Stimulated activated naive CD8-positive, alpha-beta T cell treated with anti-CD3 and anti-CD28 coated beads, Interleukin-15, Interleukin-2, amounts not matched to agents 100 U/mL and 50 U/mL, for 24 hours (primary cell): ENCODE measurements at places on chromosomes 7 and 10.

GRCh38 chr7:5687936-5688630 is 93.4 kb downstream of the RNF216 start:
- no peak for DNase-seq

DNA sequence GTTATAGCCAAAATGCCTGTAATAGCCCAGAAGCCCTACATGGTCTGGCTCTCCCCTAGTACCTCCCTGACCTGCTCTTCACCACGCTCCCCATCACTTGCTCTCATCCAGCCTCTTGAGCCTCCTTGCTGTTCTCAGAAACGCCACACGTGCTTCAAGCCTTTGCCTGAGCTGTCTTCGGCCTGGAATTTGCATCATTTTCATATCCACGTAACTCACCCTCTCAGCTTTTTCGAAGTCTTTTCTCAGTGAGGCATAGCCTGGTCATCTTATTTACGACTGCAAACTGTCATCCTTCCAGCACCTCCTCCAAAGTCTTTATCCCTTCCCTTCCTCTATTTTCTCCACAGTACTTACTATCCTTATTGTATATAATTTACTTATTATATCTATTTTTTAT is 151.0 kb upstream of the AHR start:
- no peak for DNase-seq

DNA sequence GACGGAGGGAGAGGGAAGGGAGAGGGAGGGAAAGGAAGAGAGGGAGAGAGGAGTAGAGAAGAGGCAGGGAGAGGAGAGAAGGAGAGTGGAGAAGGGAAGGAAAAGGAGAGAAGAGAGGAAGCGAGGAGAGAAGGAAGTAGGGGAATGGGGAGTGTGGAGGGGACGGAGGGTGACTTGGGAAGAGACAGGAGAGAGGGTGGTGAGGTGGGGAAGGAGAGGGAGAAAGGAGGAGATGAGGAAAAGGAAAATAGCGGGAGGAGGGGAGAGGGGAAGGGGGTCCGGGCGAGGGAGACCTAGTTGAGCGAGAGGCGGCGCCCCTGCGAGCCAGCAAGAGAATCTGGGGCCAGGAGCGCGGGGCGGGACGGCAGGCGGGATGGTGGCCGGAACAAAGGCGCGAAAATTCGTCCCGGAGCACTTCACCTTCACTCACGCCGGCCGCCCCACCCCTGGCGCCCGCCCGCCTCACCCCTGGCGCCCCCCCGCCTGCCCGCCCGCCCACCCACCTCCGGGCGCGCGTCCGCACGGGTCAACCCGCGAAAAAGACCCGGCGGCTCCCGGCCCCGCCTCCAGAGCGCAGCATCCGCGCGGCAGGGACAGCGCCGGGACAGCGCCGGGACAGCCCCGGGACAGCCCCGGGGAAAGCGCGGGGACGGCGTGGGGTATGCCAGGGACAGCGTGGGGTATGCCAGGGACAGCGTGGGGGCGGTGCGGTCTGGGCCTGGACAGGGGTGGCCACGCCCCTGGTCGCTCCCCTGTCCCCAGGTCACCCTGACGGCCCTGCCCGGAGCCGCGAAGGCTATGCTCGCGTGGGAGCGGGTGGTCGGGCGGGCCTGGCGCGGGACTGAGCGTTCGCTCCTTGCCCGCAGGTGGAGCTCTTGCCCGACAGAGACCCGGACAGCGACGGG is 4.2 kb downstream of the VSTM2A start:
- no peak for DNase-seq

DNA sequence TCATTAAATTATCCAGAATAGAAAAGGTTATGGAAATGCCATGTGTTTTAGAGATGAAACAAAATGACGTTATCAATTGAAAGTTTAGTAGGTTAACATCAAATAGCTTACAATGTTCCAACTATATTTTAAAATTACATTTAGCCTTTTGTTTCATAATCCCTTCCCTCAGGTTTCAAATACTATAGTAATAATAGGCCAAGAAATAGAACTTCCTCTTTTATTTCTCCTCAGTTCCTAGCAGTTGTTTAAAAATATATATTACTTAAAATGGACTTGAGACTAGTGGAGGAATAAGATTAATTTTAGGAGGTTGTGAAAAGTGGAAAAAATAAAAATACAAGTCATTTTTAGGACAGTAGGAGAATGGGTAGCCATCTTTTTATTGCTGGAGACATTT is 16.4 kb upstream of the PDSS1 start:
- no peak for DNase-seq

DNA sequence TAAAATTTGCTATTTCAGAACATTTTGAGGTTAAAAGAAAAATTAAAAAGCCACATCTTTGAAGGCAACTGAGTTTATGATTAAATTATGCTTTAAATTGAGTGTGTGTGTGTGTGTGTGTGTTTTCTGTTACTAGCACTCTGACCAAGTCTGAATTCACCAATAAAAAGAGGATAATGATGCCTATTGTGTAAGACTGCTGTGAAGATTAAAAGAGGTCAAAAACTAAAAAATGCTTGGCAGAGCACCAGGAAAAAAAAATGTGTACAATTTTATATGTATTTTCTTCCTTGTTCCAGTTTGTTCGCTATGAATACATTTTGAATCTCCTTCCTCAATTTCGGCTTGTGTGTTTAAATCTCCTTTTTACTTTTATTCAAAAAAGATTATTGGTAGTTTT is 316.6 kb upstream of the MAGI2 start:
- no peak for DNase-seq

- DNase-seq = no peak
Observed at GRCh38 chr7:93927585-93927984, 6.0 kb downstream of the GNG11 start.

DNA sequence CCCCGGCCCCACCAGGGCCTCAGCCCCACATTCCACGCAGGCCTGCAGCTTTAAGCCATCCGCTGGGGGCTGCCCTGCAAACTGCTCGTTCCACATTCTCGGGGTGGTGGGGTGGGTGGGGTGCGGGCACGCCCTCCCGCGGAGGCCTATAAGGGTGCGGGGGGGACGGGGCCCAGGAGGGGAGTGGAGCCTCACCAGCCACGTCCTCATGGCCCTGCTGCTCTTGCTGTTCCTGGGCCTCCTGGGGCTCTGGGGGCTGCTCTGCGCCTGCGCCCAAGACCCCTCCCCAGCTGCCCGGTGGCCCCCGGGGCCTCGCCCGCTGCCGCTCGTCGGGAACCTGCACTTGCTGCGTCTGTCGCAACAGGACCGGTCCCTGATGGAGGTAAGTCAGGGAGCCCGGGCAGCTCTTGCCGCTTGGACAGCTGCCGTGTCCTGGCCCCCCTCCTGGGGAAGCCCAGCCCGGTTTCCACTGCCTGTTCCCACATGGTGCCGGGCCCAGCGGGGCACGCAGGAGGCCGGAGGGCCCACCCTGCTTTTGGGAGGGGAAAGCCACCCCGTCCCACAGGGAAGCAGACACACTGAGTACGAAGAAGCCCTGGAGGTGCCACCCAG is at the start of gene CYP2W1:
Gene CYP2W1, plus strand, starts transcription at position 178 of the 612 bp plus-strand sequence. Its CDS starts 31 bp downstream, at position 209.
- DNase-seq = no peak

GRCh38 chr7:84152995-84153394 is 41.6 kb downstream of the SEMA3A start:
- no peak for DNase-seq

DNA sequence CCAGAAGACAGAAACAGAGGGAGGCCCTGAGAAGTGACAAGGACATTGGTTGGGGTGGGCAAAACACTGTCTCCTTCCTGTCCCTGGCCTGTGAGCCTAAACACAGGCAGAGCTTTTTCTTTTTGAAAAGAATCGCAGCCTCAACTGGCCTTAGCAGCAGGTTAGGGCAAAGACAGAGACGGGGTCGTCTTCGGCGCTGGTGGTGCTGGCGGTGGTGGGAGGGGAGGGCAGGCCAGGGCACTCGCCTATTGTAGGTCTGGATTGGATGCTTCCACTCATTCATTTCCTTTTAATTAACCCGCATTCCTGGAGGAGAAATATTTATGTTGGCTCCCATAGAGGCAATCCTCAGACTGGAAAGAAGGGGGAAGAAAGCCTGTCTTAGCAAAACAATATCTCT is 22.6 kb downstream of the WNT8B start:
- no peak for DNase-seq
